ENCODE measurements at places on chromosomes 3 and 15. TPM values are rescaled to one million over a fixed set of nuclear protein-coding genes. Genes with fewer than 3 reads are reported as not detected.

The PCOLCE2 gene
- 3.5 TPM for total RNA-seq

The LMAN1L gene
- not detected for total RNA-seq

- no peaks in the 10 kb centered on the region for H3K27me3 ChIP-seq
- no peak overlapping the region for H3K27ac ChIP-seq
- H3K4me1 ChIP-seq = no peaks in the 10 kb centered on the region
- DNase-seq = no peak
- H3K4me3 ChIP-seq = no peak overlapping the region
Measured at GRCh38 chr3:5768281-5768945, 580.9 kb downstream of the EDEM1 start.

DNA sequence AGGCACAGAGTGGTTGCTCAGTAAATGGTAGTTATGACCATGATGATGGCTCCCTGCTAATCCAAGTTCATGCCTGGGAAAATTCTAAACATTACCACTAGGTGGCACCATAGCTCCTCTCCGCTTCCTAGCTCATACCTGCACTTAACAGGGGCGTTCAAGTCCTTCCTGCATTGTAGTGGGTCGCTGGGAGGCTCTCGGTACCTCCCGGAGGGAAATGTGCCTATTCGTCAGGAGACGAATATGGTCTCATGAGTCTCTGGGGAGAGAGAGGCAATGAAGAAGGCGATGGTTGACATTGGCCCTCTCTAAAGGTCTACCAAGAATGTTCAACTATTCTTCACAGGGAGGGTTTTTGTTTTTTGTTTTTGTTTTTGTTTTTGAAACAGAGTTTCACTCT lies 10.9 kb downstream of the MESP1 start:
- H3K4me1 ChIP-seq = no peaks in the 10 kb centered on the region
- H3K27ac ChIP-seq = no peak overlapping the region
- H3K27me3 ChIP-seq = no peaks in the 10 kb centered on the region
- H3K4me3 ChIP-seq = no peak overlapping the region
- no peak for DNase-seq

DNA sequence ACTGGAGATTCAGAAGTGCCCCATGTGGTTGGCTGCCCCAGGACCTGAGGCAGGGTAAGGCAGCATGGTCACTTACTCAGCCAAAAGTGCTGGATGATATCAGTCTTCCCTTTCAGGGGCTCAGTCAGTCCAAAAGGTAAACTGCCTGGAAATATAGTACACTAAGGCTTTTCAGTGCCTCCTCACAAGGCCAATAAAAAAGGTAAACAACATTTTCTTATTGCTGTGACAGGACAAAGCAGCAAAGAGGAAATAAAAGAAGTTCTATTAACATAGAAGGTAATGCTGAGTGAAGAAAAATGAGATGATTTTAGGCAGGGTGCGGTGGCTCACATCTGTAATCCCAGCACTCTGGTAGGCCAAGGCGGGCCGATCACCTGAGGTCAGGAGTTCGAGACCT lies 66.5 kb upstream of the CDAN1 start:
- no peak for DNase-seq
- H3K27me3 ChIP-seq = no peaks in the 10 kb centered on the region
- H3K4me1 ChIP-seq = no peaks in the 10 kb centered on the region

DNA sequence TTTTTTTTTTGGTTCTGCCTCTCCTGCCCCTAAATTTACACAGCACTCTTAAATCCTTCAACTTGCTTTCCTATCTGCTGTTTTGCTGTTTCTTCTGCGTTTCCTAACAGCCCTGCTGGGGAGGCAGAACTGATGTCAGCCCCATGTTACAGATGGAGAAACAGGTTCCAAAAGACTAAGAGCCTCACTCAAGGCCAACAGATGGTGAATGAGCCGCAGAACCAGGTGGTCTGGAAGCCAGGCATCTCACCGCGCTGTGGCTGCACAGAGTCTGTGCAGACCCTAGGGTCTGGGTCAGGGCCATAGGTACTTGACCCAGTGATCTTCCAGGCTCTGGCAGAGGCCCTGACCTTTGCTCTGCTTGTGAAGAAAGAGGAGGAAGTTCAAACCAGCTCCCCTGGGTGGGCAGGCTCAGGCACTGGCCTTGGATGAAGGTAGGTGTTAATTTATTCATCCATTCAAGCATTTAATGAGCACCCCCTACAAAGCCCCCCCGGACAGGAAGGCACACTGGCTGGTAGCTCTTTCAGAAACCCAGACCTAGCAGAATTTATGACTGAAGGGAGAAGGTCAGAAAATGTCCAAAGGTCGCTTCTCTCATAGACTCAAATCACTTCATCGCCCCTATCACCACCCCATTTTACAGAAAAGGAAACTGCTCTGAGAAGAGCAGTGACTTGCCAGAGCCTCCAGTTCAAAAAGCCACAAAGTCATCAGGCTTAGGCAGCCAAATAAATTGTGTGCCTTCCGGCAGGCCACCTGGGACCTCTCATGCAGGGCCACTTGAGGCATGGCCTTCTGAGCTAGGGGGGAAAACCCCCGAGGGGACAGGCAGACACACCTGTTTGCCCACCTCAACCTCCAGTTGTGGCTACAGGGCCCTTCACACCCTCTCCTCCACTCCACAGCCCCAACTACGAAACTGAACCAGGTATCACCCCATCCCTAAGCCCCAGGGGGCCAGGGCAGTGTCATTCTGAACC lies 2.7 kb downstream of the CHDH start:
- no peak overlapping the region for H3K4me3 ChIP-seq
- H3K27me3 ChIP-seq = no peaks in the 10 kb centered on the region
- no peak for DNase-seq
- peaks cover 4% of the 10 kb centered on the region for H3K4me1 ChIP-seq
- no peak overlapping the region for H3K27ac ChIP-seq

DNA sequence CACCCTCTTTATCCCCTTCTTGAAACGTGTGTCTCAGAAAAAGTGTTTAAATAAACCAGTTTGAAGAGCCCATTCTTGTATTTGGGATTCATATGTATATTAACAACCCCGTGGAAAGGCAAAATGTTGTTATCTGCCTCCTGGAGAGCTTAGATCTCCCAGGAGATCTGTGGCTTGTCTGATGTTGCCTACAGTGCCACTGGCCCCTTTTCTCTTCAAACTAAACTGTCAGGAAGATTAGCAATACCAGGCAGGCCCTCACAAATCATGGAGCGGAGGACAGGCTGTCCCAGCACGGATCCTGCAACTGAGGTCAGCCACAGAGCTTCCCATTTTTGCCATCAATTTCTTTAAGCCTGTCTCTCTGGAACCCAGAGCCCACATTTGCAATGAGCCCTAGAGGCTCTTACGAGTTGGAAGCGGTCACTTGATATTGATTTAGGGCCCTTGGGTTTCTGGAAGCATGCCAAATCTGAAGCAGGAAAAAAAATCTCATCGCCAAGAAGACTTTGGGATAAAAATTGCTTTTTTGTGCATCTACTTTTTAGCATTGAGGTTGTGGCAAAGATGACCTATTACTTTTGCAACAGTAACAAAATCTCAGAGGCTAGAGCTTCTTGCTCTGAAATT lies 234.1 kb downstream of the OPA1 start:
- H3K4me1 ChIP-seq = no peaks in the 10 kb centered on the region
- H3K27ac ChIP-seq = no peak overlapping the region
- H3K27me3 ChIP-seq = no peaks in the 10 kb centered on the region

DNA sequence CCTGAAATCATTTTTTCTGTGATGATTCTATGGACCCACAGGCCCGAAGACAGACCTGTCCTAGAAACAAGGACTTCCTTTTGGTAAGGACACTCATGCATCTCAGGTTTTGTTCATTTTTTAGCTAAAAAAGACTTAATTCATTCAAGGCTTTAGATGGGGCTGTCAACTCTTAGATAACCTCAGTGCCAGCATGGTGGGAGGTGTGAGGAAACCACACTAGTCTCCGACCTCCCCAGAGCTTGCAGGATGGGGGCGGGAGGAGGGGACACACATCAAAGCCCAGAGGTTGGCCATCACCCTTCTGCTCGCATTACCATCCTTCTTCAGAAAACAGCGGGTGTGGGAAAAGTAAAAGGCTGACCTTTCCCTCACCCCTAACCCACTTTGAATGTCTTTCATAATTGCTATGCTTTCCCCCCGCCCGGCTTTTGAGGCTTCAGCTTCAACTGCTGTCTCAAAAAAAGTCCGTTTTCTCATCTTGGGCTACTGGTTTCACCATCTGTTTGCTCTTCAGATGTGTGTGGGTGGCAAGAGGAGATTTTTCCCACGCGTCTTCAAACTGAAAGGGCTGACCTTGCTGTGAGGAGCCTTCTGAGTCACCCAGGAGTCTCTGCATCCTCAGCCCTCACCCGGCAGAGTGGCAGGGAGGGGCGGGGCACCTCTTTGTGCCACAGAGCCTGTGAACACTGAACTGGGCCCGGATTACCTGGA lies 27.6 kb upstream of the CXCR6 start:
- no peak for DNase-seq
- peaks cover 37% of the 10 kb centered on the region for H3K36me3 ChIP-seq
- no peak overlapping the region for H3K27ac ChIP-seq
- no peak overlapping the region for H3K4me3 ChIP-seq

DNA sequence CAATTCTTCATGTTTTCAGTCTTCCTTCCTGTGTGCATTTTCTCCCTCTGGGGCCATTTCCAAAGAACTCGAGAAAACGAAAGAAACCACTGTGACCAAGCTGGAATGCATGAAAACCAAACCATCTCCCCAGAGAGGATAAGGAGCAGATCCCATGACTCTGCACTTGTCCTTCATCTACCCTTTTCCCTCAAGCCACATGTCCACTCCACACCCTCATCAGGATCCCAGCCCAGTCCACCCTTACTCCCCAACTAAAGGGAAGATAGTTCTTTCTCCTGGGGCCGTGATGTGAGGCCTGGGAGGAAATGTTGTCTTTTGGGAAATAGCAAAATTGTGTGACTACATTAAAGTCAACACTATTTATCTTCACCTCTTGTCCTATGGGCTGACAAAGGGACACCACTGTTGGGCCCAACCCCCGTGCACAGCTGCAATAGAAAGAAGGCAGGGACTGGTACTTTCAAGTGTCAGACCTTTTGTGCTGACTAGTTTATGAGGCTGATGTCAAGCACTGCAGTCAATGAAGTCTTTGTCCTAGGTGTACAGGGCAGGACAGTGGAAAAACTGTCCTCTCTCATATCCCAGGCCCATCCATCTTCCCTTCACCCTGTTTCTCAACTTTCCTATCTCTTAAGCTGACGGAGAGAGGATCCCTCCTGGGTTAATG lies 487.1 kb upstream of the NR2F2 start:
- H3K36me3 ChIP-seq = no peaks in the 10 kb centered on the region
- H3K27ac ChIP-seq = no peak overlapping the region
- no peak overlapping the region for H3K4me3 ChIP-seq
- H3K27me3 ChIP-seq = no peaks in the 10 kb centered on the region

DNA sequence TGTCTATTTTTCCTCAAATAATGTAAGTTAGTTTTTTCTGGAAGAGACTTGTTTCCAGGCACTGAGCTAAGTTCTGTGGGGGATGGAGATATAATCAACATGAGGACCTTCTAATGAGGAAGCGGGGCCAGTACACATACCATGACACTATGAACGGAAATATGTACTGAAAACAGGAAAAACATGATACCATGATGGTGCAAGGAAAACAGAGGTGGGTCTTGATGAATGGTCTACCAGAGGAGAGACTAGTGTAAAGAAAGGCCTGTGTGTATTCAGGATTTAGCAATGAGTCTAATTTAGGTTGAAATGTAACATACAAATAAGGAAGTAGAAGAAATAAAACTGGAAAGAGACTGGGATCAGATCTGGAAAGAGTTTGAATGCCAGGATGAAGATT lies 38.9 kb upstream of the TPRG1 start:
- no peaks in the 10 kb centered on the region for H3K36me3 ChIP-seq
- no peaks in the 10 kb centered on the region for H3K27me3 ChIP-seq
- no peak for DNase-seq
- H3K27ac ChIP-seq = peak overlapping the region; percentile 80
- peak overlapping the region; percentile 19 for H3K4me3 ChIP-seq

- no peaks in the 10 kb centered on the region for H3K27me3 ChIP-seq
- H3K36me3 ChIP-seq = no peaks in the 10 kb centered on the region
- H3K4me3 ChIP-seq = no peak overlapping the region
- no peaks in the 10 kb centered on the region for H3K4me1 ChIP-seq
Measured at GRCh38 chr3:45332493-45332892, 55.9 kb upstream of the LARS2 start.

- no peaks in the 10 kb centered on the region for H3K36me3 ChIP-seq
- no peaks in the 10 kb centered on the region for H3K4me1 ChIP-seq
- H3K27me3 ChIP-seq = no peaks in the 10 kb centered on the region
- H3K4me3 ChIP-seq = no peak overlapping the region
Measured at GRCh38 chr3:109683746-109684145, 346.4 kb upstream of the DPPA4 start.

GRCh38 chr3:111585217-111585616 lies 9.9 kb downstream of the ZBED2 start:
- H3K4me3 ChIP-seq = no peak overlapping the region
- no peaks in the 10 kb centered on the region for H3K36me3 ChIP-seq
- no peak overlapping the region for H3K27ac ChIP-seq
- DNase-seq = no peak

DNA sequence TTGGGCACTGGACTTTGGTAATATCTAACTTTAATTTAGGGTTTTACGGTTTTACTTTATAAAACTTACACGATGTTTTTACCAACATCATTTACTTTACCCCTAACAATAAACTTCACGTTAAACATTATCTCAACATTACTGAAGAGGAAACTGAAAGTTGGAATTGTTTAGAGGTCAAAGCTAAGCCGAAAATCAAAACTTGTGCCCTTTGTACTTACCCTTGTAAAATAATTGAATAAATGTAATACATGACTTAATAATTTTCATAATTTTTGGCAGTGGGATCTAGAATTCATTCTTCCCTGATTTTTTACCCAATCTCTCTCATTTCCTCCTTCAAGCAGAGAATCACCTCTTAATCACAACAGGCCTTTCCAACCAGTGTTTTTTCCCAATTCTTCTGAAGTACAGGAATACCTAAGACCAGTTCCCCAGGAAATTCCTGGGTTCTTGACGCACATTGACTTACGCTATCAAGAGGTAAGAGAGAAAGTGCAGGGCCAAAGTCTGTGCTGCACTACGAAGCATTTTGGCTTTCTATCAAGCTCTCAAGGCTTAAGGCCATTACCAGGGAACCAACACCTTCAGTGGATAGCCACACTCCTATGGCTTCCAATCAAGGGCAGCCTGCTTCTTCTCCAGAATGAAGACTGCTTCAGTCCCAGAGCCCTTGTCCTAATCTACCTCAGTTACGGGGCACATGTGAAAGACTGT lies 11.9 kb upstream of the SEMA6D start:
- no peak overlapping the region for H3K27ac ChIP-seq
- no peak overlapping the region for H3K4me3 ChIP-seq
- no peaks in the 10 kb centered on the region for H3K27me3 ChIP-seq
- no peaks in the 10 kb centered on the region for H3K36me3 ChIP-seq
- DNase-seq = no peak
- H3K4me1 ChIP-seq = no peaks in the 10 kb centered on the region

DNA sequence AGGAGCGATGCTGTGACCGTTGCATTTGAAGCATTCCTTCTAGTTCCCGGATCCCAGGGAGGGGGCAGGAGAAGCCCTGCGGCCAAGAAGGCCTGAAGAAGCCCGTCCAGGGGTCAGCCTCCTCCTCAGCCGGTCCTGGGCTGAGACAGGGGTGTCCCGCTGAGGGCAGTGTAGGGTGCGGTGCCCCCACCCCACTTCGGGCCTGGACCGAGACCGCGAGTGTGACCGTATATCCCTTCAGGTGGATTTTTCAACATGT lies 2.8 kb downstream of the OCA2 start:
- DNase-seq = no peak
- peaks cover 13% of the 10 kb centered on the region for H3K27me3 ChIP-seq
- no peaks in the 10 kb centered on the region for H3K36me3 ChIP-seq
- peaks cover 12% of the 10 kb centered on the region for H3K4me1 ChIP-seq
- peak overlapping the region; percentile 70 for H3K4me3 ChIP-seq
